ENCODE measurements at places on chromosomes 6 and 20.

DNA sequence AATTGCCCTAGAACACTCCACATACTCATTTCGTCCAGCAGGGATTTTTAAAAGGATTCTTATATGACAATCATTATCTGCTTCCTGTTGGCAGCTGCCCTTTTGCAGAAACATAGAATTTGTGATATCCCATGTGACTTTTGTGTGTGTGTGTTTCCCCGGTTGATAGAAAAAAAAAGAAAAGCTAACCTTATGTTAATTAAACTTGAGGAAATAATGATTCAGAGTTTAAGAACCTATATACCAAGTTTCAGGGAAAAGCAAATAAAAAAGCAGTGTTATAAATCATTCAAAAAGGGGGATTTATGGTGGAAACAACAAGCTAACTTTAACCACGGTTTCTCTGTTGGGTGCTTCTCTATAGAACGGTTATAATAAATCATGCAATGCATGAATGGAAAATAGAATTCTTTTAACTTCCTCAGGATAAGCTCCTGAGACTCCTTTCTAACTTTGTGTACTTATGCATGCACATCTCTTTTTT, 826.9 kb upstream of the EYS start:
- no peak for DNase-seq

DNA sequence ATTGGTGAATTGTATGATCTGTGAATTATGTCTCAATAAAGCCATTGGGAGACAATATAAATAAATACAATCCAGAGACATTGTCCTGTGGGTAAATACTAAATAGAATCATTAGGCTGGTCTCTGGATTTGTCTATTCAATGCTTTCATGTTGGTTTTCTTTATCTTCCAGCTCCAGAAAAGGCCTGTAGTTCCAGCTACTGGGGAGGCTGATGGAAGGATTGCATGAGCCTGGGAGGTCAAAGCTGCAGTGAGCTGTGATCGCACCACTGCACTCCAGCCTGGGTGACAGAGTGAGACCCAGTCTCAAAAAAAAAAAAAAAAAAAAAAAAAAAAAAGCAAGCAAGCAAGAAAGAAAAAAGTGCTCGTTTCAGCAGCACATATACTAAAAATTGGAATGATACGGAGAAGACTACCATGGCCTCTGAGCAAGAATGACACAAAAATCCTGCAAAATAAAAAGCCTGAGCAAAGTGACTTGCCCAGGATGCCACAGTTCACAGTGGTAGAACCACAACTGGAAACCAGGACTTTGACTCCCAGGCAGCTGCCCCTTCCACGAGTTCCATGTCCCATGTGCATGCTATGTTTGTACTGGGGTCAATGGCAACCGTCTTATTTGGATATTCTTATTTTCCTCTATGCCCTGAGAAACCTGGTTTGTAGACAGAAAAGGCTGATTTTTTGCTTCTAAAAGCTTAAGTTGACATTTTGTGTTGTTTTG, 33.6 kb upstream of the GMPR start:
- DNase-seq: no peak

DNA sequence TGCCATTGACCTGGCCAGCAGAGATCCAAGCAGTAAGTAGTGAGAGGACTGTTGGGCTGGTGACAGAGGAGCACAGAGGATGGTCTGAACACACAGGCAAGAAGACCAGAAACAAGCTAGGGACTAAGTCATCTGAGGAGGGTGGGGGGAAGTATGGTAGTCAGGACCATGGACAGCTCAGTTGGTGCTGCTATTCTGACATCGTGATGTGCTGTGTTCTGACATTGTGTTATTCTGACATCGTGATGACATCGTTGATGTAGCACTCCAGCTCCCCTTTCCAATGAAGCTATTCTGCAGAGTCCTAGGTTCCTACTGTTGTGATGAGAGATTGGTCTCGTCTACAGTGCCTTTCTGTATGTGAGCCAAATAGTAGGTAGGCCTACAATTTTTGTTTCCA, 28.7 kb downstream of the CFAP206 start:
- DNase-seq: no peak

DNA sequence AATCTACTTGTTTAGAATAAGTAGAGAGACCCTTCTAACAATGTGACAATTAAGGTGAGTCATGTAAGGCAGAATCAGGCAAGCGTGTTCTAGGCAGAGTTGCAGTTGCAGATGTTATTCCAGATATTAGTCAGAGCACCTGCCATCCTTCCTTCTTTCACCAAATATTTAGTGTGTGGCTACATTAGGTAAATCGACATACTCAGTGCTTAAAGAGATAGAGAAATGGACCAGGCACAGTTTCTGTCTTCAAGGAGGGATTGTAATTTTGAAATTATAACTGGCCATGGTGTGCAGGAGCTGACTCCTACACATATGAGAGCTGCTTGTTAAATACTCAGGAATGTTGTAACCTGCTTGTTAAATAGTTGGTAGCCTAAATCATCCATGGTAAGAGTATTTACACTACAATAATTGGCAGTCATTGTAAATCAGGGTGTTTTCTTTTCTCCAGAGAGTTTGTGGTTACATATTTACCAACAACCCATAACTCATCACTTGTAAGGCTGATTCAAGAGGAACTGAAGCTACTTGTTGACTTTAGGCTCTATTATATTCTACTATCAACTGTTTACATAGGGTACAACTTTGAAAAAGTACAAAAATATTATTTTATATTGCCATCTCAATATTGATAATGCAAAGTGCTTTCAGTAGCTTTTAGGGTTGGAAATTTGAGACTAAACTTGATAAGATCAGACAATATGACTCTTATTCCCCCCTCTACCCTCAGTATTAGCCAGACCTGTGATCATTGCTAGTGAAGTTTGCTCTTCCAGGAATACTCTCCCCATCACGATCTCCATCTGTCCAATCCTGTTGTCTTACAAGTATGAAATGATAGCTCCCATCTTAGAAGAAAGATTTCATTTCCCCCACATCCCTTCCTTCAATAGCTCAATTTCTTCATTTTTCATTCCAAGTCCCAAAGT, 607.1 kb downstream of the COL12A1 start:
- no peak for DNase-seq

DNA sequence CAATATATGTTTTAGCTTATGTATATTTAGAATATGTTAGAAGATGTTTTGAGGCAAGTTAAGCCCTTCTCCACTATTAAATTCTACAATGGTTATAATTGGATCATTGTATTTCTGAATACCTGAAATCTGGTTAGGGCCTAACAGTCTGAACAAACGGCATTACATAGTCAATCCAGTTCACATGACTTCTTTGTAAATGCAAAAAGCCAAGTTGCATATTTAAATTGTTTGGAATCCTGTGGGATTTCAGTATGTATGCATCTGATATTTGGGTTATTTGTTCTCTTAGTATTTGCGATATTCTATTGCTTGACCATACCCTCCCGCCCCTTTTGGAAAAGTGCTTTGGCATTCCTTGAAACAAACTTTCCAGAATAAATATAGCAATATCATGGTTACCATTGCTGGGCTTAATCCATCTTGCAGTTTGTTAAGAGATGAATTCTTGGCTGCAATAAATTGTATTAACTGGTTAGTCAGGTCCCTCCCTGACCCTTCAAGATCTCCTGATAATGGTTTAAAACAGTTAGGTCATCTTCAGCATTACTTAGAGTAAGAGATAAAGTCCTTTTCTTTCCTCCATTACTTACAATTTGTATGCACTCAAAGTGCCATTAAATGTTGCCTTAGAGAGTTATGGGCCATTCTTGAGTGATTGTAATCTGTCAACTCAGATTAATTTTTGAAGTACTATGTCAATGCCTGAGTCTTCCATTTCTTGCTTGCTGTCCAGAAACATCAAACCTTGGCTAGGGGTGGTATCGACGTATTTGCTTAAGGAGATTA, 36.5 kb downstream of the LRRC1 start:
- no peak for DNase-seq

- no peak for DNase-seq
Measured at GRCh38 chr20:15913391-15914025, 659.7 kb downstream of the KIF16B start.

DNA sequence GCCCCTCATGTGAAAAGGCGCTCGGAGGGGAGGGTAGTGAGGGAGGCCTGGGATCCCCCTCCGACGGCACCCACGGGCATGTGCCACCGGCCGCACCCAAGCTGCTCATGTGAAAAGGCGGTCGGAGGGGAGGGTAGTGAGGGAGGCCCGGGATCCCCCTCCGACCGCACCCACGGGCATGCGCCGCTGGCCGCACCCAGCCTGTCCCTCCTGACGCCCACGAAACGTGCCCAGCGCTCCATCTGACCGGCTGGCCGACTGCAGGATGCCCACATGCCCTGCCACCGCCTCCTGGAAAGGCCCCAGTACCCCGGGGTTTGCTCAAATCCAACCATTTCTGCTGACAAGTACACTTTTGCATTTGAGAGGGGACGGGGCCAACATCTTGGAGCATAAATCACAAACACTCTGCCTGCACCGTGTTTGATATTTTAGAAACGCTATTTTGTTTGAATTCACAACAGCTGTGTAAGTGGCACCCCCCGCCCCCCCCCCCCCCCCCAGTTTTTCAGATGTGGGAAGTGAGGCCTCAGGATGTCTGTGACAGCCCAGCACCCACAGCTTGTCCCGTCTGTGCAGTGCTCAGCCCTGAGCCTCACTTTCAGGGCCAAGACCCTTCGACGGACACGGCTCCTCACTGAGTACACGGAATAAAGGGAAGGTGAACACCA, 34.1 kb downstream of the SLC2A4RG start:
- DNase-seq: no peak

DNA sequence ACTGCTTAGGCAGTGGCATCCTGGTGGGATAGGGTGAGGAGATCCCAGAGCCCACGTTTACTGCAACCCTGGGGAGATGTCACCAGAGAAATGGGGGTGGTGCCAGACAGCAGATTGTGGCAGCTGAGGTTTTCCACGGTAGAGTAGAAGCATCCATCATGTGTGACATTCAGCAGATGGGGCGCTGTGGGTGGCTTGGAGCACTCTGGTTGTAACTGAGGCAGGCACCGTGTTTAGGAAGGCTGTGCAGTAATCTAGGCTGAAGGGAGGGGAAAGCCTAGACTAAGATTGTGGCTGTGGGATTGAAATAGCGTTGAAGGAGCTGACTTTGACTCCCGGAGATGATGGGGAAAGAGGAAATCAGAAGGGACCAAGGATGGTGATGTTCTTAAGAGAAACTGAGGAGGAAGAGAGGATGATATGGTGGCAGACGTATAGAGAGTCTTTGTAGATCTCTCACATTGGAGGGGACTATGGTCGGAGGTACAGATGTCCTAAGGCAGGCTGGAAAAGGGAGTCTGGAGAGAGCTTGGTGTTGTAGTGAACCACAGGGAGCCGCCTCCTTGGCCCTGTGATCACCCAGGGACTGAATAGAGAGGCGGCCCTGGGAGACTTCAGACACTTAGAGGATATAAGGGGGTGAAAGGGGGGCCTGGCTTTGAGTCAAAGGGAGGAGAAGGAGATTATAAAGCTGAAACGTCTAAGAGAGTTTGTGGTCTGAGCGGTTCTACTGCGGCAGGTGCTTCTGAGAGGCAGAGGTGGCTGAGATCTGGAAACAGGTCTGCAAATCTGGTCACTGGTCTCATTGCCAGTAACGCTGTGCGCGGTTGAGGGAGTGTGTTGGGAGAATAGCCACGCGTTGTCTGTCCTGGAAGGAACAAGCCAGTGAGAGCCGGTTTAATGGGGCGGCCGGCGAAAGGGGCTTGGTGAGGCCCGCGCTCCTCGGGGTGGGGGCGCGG, 792 bp upstream of the MICA start:
- DNase-seq: no peak

DNA sequence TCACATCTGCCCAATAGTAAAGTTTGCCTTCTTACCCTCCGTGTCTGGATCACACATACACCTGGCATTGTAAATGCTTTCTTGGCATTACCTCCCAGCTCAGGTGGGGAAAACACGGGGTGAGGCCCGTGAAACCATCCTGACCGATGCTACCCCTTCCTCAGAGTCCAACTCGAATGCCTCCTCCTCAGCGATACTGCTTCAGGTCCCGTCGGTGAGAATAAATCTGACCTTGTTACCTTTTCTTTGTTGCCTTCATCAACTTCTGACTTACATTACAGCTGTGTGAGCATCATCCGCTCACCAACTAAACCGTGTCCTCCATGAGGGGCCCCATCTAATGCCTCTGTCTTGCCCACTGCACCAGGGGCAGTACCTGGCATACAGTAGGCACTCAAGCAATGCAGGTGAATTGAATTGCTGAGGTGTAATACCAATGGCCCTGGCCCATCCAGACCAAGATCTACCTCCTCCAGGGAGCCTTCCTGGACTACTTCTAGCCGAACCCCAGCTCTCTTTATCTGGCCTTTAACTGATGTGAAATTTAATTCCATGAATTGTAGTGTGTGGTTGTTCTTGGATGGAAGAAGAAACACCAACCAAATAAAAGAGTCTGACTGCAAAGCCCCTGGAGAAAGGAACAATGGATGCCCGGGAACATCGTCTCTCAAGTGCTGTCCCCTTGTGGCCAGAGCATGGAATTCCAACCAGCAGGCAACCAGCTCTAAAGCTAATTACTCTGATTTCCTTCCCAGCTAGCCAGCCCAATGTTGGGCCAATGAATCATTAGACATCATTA, 141.5 kb downstream of the ANKRD60 start:
- peak; percentile 33 for DNase-seq

GRCh38 chr20:17611290-17611539, 41.3 kb downstream of the DSTN start:
- DNase-seq: no peak

DNA sequence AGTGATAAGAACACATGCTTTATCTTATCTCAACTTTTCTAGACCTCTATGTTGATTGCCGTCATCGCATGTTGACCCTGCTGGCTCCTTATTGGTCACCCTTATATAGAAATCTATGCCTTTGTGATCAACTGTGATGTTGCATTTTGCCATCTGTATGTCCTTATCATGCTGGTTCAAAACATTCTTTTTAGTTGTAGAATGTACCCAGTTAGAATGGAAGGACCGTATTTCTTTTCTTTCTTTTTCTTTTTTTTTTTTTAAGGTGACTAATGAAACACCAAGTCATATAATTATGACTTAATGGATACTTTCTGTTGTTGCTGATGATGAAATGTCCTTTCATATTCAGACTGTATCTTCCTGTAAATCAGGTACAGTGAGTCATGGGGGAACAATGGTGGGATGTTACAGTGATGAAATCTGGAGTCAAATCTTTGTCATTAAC, 145.9 kb upstream of the CITED2 start:
- DNase-seq: no peak

DNA sequence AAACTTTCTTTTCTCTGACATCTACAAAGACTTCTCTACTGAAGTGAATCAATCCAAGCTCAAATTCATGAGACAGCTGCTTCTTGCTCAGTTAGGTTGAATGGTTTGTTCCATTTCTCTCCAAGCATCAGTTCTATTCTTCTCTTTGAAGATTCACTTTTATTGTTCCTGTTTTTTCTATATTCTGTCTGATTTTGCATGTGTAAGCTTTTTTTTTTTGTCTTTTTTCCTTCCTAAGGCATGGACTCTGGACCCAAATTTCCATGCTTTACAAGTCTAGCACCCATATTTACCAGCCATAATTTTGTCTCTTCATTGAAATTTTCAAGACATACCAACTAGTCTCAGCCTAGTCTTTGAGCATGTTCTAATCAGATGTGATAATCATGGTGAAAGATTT, 25.9 kb upstream of the STXBP5 start:
- no peak for DNase-seq

GRCh38 chr20:37288091-37288490, 1.4 kb upstream of the MANBAL start:
- DNase-seq: no peak

Data from activated CD8-positive, alpha-beta memory T cell treated with anti-CD3 and anti-CD28 coated beads for 24 hours (primary cell).